Naive B cell (primary cell): ENCODE measurements at places on chromosomes 11 and 22. TPM values are rescaled to one million over a fixed set of nuclear protein-coding genes. Genes with fewer than 3 reads are reported as not detected.

DNA sequence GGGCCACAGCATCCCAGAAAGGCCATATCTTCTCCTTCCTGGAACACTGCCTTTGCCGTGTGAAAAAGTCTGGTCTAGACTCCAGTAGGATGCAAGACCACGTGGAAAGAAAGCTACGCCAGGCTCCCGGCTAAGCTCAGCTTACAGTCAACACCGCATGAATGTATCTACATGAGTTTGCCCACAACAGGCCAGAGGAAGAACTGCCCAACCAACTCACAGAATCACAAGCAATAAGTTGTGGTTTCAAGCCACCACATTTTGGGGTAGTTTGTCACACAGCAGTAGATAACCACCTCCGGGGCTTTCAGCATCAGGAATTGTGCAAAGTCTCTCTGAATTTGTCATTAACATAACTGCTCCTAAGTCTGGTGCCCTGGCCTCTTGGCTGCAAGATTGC, 27.3 kb downstream of the HSPA8 start:
- no peak for DNase-seq

Gene OR4C5
- not detected for polyA plus RNA-seq

Gene POU2AF3
- 0.77 TPM for polyA plus RNA-seq

- DNase-seq, result no peak
These were observed 10.9 kb downstream of the KMT5B start for GRCh38 chr11:68202165-68202564.

- no peak for DNase-seq
These were observed 262.0 kb upstream of the PITPNB start for GRCh38 chr22:28180804-28181731.

Gene XKR3
- polyA plus RNA-seq, result not detected

GRCh38 chr11:91926965-91927364, 297.7 kb upstream of the FAT3 start:
- DNase-seq, result no peak

- no peak for DNase-seq
These were observed 46.6 kb upstream of the ME3 start for GRCh38 chr11:86718999-86719398.

GRCh38 chr11:128294001-128294670, 293.2 kb downstream of the ETS1 start:
- DNase-seq, result no peak

DNA sequence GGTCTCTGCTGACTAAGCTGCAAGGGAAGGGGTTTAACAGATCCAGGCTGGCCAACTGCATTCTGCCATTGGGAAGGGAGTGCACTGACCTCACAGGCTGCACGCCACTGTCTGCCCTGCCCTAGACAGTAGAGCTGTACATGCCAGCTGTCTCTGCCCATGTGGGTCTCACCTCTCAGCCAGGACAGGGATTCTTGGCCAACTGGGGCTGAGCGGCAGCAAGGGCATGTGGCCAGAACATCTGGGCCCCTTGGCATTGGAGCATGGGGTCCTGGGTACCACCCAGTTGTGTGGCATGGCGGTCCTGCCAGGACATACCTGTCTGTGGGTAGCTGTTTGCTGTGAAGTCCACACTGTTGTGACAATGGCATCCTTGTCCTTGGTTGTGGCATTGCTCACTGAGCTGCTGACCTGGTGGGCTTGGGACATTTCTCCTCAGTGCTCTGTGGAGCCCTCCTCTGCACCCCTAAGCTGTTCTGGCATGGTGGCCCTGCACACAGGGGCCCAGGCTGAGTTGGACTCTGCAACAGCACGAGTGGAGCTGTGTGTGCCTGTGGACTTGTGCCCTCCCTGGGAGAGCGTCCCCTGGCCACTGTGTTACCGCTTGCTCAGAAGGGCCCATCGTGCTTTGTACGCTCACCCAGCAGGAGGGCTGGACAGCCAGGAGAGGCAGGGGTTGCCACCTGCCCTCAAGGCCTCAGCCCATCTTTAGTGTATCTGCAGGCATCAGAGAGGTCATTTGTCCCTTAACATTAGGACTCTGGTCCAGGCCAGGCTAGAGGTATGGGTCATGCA, 46.7 kb downstream of the MED15 start:
- no peak for DNase-seq

DNA sequence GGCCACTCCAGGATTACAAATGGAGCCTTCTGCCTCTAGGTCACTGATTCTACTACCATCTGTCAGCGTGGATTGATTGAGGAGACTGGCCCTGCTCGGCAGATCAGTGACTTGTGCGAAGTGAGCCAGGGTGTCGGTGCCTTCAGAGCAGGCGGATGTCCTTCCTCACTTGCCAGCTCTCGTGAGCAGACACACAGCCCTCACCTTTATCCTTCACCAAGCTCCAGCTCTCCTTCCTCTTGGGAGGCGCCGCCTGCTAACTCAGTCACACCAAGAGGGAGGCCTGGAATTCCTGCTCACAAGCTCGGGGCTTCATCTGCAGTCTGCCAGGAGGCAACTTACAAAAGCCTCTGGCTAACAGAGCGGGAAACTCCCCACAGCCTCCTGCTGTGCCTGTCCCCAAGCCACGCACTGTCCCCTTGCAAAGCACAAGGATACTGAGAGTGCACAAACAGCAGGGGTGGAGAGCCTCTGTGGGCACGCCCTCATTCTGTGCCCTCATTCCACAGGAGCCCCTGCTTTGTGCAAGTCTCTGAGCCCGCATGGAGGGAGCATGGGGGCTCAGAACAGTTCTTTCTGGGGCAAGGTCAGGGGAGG, 3.5 kb upstream of the TCF20 start:
- no peak for DNase-seq

Gene PGA3
- not detected for polyA plus RNA-seq

Gene ART1
- not detected for polyA plus RNA-seq

DNA sequence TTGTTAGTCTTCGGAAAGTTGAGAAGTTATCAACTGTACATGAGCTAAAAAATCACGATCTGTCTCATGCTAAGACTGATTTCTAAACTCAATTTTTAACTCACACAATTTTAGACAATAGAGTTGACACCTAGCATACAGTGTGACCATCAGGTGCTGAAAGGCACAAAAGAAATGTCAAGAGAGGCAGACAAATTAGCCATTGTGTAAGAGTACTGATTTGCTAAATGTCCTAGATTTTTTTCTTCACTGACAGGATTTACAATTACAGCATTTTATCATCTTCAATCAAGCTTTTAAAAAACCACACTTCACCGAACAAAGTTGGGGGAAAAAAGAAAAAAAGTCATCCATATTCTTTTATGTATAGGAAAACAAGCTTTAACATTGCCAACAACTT, 7.0 kb downstream of the LGR4 start:
- no peak for DNase-seq

- no peak for DNase-seq
These were observed 10.2 kb downstream of the SSTR3 start for GRCh38 chr22:37202001-37202555.

- DNase-seq, result no peak
These were observed 23.2 kb downstream of the TIMP3 start for GRCh38 chr22:32824531-32825312.

- no peak for DNase-seq
These were observed 2.0 kb downstream of the PNPLA5 start for GRCh38 chr22:43889860-43890253.

DNA sequence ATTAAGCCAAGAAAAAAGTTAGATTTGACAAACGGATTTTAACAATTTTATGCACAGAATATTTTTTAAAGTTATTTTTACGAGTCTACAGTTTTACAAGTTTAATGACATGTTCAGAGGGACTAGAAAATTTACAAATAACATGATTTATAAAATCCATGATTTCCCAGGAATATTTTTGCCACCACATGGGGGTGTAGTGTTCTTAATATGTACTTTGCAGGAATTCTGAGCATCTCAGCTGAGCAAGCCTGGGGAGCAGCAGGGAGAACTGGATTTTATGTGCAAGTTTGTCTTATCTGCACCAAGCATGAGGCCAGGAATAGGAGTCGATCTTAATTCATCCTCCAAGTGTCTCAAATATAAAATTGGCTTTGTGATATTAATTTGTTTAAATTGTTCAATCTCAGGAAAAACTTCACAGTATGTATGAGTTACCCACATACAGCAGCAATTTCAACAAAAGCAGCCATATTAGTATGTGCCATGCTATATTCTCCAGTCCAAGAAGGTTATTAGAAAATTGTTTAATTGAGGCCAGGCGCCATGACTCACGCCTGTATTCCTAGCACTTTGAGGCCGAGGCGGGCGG, 826.3 kb downstream of the DLG2 start:
- DNase-seq, result no peak

DNA sequence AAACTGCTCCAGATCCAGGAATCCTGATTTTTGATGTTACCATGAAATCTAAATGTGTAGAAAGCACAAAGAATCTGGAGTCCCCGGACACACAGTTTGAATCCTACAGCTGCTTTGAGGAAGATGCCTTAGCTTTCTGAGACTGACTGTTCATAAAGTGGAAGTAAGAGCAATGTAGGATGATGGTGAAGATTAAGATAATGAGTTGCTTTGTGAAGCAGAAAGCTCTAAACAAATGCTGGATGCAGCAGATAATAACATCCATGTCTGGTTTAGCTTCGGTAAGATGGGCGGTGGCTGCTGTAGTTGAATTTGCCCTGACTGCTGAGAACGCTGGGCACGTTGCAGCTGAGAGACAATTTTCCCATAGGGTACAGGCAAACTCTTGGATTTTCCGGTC, 20.1 kb downstream of the OVOL1 start:
- DNase-seq, result no peak

- no peak for DNase-seq
These were observed 387.7 kb downstream of the TMEM135 start for GRCh38 chr11:87425391-87425790.

- DNase-seq, result no peak
These were observed 7.0 kb downstream of the SERHL2 start for GRCh38 chr22:42560781-42561180.

DNA sequence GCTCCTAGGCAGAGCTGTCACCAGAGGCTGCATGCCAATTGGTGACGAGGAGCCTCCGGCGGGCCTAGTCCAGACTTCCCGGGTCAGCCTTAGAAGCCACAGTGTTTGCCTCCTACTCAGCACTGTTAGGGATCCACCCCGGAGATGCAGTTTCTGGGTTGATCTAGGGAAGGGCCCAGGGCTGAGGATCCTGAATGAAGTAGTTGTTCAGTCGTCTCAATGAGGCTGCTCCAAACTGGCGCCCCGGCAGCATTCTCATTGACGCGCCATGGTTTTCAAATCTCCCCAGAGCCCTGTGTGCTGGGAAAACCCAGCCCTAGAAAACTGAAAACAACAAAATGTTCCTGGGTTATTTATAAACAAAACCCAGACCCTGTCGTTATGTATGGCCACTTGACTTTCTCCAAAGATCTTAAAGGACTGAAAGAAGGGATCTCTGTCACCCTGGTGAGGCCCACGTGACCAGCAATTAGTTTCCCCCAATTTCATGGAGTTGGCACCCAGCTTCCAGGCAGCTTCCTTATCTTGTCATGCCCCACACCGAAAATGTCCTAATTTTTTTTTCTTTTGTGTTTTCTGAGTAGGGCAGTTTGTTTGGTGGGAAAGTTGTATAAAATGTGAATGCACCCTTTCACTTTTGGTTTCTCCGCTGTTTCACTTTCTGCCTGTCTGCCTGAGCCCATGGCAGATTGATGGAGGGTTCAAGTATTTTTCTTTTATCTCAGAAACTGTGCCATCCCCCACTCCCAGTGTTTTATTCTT, 2.0 kb upstream of the EHD1 start:
- no peak for DNase-seq

GRCh38 chr22:49439373-49439772, 388.3 kb downstream of the BRD1 start:
- DNase-seq, result no peak

Gene EHF
- not detected for polyA plus RNA-seq

Gene CATSPERZ
- polyA plus RNA-seq, result not detected

GRCh38 chr11:122093731-122094275, 22.2 kb downstream of the BLID start:
- no peak for DNase-seq

Gene OR6T1
- not detected for polyA plus RNA-seq
